ENCODE measurements at places on chromosomes 13 and 19.
A peak's percentile ranks its signal among the peaks of the same experiment; 100 is the strongest.

GRCh38 chr13:113589961-113590339 is 5.4 kb downstream of the TFDP1 start:
- DNase-seq: no peak

DNA sequence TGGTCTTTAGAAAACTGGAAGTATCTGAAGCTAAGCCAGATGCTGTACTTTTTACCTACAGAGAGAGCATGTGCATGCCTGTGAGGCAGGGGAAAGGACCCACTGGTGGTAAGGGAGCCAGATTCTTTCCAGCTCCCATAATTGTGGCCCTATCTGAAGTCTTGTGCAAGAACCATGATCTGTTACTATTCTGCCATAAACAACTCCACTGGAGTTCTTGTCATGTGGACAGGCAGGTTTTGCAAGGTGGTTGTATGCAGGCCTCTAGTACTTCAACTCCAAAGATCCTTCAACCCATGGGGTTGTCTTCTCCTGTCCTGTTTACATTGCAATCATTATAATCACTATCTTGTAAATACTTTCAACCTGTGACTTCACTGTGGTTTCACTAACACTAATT is 14.1 kb downstream of the PROSER1 start:
- no peak for DNase-seq

DNA sequence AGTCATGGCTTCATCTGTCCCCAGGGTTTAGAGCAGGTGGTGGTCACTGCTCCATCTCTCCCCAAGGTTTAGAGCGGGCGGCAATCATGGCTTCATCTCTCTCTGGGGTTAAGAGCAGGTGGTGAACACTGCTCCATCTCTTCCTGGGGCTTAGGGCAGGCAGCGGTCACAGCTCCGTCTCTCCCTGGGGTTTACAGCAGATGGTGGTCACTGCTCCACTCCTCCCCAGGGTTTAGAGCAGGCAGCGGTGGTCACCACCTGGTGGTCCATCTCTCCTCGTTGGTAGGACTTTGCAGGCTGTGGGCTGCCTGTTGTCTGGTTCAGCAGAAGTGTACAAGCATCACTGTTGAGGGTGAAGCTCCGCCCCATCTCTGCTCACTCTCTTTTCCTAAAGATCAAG is 52.8 kb upstream of the ARHGEF7 start:
- DNase-seq: no peak

DNA sequence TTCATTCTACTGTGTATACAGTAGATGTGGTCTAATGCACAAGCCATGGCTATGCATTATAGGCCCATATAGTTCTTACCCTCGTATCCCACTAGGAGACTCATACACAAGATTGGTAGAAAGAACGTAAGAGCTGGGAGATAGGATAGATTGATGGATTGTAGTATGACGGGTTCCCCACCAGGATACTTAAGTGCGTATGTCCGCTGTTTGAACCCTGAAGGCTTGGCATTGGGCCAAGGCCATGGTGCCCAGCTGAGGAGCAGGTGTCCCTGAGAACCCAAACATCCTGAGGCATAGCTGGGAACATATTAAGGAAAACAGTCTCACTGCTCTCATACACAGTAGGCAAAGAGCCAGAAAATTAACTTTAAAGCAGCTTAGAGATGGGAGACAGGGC is 617.5 kb upstream of the KLF12 start:
- DNase-seq: no peak

- no peak for DNase-seq
Measured at GRCh38 chr19:31528261-31528660, 179.0 kb upstream of the TSHZ3 start.

- DNase-seq: peak; percentile 40
Measured at GRCh38 chr19:29478578-29479565, 46.9 kb upstream of the VSTM2B start.

- no peak for DNase-seq
Measured at GRCh38 chr13:111530137-111530870, 209.9 kb downstream of the TEX29 start.

DNA sequence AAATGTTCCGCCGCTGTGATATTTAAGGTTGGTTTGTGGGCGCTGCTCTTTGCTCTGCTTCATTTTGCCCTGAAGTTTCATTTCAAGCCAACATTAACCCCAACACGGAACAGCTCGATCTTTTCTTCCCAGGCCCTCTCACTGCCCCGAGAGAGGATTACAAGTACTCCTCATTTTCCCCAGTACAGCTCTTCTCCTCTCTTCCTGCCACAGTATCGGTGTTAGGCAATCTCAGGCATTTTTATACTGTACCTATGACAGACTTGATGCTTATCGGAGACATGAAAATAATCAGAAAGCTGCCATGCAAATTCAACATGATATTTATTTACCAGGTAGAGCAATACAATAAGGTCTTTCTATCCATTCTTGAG is 1.3 kb upstream of the EDNRB start:
- DNase-seq: no peak

- no peak for DNase-seq
Measured at GRCh38 chr19:46631481-46631880, 4.5 kb downstream of the GNG8 start.

Measured in RPMI8226 (cell line).